NCI-H2227 treated with DMSO at 0.1 percent for 48 hours (cell line): ENCODE measurements at places on chromosomes 2 and 18.

DNA sequence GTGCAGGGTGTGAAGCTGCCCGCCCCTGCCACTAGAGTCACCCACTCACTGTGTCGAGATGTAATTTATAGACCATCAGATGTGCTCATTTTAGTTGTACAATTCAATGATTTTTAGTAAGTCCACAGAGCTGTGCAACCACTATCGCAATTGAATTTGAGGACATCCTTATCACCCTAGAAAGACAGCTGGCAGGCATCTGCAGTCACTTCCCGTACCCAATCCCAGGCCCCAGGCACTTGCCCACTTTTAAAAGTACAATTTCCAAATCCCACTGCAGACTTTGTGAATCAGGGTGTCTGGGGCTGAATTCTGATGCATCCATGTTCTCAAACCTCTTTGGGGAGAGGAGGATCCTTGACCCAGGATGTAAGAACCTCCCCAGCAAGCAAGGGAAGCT is 521.3 kb upstream of the SALL3 start:
- DNase-seq: no peak

GRCh38 chr2:12549641-12550040 is 167.1 kb upstream of the TRIB2 start:
- DNase-seq: no peak

GRCh38 chr2:69966496-69966895 is 5.1 kb upstream of the ASPRV1 start:
- DNase-seq: no peak

DNA sequence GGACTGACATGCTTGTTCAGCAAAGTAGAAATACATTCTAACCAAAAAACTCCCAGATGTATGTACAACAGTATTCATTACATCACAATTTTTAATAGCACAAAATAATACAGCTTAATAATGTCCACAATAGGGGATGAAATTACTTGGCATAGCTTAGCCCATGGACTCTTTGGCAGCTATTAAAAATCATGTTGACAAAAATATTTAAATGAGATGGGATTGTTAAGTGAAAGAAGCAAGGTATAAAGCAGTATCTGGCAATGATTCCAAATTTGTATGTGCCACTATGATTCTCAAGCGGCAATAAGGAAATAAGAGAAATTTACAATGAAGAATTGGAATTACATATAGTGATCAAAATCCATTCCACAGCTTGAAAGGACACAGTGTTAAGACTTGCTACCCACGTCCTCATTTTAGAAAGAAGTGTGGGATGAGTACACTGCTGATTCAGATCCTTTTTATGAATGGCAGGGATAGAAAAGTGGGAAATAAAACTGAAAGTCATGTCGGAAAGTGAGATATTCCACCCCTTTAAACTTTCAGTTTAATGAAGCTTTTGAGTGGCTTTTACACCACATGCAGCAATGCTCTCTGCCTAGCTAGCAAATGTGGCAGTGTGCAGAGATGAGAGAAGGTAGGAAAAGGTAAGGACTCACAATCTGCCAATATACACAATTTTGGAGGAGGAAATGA is 2.4 kb downstream of the GAREM1 start:
- no peak for DNase-seq

DNA sequence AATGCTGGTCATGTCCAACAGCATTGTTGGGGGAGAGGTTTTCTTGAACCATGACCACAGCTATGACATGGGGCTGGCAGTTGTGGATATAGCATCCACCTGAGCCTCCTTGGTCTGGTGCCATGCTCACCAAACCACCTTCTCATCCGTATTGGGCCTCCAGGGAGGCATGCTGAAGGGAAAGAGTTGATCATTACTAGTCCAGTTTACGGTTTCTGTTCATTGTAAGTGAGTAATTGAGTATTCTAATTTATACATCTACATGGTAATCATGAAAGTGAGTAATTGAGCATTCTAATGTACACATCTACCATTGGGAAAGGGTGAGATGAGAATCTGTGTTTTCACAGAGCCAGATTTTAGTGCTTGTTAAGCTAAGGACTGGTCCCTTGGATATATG is 6.8 kb downstream of the TMEM87B start:
- no peak for DNase-seq

DNA sequence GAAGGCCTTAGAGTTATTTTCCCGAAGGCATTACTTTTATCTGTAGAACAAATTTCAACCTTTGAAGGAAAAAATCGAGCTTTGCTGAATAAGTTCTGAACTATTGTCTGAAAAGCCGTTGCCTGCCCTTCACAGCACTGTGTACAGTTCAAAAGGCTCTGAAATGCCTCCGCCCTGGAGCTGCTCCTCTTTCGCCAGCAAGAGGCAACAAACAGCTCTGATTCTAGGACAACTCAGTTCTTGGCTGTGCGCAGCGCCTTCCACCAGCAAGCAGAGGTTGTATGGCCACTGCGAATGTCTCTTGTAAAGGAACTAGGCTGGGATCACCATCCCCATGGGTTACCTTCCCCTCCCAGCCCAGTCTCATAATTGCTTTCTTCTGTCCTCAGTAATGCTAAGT is 308.5 kb downstream of the GBX2 start:
- peak; percentile 62 for DNase-seq

DNA sequence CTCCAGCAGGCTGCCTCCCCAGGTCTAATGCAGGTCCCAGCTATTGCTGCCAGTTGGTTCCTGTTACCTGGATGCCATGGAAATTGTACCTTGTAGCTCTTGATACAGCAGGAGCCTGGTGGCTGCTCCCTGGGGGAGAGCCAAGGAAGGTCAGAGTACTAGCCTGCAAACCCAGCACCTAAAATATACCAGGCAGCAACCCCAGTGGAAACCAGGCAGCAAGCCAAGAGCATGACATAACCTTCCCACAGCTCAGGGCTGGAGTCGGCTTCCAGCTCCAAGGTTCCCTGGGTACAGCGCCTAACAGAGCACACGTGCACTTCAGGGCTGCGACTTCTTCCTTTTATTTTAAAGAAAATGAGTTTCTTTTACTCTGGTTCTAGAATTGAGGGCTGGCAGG is 30.3 kb downstream of the TNP1 start:
- DNase-seq: no peak

DNA sequence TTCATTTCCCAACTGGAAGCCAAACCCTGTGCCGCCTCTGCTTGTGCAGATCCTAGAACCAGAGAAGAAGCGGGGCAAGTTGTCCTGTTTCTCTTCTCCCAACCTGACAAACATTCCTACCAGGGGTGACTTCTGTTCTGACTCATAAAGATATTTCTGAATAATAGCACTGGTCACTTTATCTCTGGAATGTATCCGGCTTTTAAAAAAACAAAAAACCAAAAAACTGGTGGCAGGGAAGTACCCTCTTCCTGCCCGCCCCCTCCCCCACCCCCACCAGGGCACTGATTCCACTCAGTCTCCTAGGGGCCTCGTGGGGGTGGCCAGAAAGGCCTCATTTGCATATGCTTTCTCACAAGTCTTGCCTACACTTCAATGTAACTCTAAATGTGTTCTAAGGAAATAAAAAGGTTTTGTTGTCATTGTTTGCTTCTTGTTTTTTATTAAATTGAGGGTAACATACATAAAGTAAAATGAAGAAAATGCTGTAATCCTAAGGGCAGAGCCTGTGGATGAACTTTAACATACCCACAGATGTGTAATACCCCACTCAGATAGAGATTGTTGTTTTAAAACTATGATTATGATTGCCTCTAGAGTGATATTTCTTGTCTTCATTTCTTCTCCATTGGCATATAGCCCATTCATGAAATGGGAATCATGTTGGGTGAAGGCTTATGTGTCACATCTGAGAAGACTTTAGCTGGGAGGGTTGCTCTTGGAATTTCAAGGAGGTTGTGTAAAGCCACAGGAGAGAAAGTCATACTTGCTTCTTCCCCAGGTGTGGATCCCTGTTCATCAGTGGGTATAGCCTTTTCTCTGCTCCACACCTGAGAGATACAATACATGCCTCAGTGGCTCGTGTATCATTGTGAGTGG is 5.3 kb upstream of the FOSL2 start:
- no peak for DNase-seq

- no peak for DNase-seq
These were observed 17.3 kb upstream of the IMPA2 start for GRCh38 chr18:11963991-11964484.

GRCh38 chr2:121705390-121705789 is 31.3 kb downstream of the NIFK start:
- DNase-seq: no peak

- no peak for DNase-seq
These were observed 3.4 kb upstream of the RTP5 start for GRCh38 chr2:241865957-241866789.

DNA sequence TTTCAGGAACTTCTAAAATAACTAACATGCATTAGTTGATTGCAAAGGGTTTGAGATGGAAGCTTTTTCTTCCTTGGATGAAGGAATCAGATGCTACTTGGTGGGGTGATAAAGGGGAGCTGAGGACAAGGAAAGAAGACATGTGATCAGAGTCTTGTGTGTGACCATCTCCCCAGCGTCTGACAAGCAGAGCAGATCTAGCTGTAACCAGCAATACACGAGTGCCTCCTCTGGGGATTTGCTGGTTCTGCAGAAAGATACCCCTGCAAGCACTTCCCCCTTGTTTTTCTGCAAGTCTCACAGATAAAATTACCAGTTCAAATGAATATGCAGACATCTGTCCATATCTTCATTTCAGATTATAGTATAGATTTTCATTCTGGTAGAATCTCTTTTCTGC is 2.7 kb downstream of the CDH7 start:
- peak; percentile 77 for DNase-seq

DNA sequence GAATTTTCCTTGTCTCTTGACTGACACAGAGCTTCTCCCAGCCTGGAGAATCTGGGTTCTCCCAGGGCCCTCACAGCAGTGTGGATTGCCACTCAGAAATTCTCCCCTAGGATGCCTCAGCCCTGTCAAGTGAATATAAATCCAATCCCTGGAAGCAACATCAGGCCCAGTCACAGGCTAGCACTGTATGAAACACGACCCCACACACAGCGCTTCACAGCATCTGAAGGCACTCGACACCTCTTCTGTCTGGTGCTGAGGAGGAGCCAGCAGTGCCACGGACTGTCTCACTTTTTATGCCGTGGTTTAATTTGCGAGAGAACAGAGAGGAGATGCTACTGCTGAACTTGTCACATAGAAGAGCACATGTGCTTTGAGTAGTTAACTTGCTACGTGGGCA is 164.5 kb downstream of the NAPG start:
- DNase-seq: no peak

DNA sequence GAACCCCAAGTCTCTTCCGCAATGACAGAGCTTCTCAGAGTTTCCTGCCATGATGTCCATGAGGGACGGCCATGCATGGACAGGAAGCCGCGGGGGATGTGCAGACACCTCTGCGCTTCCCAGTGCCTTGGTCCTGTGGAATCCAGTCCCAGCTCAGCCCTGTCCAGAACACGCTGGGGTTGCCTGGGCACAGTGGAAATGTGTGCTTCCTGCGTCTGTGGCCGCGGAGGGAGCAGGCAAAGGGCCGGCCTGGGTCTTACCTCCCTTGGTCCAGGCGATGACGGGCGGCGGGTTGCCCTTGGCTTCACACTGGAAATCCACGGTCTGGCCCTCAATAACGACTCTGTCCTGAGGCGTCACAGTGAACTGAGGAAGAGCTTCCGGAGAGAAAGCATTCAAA is 79.6 kb downstream of the PXDN start:
- no peak for DNase-seq

DNA sequence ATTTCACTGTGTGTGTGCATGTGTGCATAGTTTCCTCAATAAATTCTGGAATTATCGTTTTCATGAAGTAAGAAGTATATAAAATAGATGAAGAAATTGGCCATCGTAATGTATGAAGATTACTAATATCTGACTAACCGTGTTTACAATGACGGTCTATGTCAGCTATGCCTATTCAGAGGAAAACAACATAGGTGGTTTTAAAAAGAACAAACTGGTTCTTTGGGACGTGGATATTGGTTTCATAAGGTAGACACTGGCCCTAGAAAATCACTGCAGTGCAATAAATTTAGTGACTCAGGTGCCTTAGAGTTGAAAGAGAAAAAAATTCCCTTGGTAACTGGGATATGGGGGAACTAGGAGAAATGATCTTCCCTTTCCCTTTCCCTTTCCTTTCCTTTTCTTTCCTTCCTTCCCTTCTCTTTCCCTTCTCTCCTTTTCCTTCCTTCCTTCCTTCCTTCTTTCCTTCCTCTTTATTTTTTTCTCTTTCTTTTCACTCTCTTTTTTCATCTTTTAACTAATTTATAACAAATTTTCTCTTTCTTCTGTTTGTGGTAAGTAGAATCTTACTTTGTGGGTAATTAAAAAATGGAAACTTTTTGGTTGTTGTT is 36.4 kb downstream of the MAP2 start:
- DNase-seq: no peak

- no peak for DNase-seq
These were observed 27.9 kb downstream of the GPD2 start for GRCh38 chr2:156464106-156464505.

DNA sequence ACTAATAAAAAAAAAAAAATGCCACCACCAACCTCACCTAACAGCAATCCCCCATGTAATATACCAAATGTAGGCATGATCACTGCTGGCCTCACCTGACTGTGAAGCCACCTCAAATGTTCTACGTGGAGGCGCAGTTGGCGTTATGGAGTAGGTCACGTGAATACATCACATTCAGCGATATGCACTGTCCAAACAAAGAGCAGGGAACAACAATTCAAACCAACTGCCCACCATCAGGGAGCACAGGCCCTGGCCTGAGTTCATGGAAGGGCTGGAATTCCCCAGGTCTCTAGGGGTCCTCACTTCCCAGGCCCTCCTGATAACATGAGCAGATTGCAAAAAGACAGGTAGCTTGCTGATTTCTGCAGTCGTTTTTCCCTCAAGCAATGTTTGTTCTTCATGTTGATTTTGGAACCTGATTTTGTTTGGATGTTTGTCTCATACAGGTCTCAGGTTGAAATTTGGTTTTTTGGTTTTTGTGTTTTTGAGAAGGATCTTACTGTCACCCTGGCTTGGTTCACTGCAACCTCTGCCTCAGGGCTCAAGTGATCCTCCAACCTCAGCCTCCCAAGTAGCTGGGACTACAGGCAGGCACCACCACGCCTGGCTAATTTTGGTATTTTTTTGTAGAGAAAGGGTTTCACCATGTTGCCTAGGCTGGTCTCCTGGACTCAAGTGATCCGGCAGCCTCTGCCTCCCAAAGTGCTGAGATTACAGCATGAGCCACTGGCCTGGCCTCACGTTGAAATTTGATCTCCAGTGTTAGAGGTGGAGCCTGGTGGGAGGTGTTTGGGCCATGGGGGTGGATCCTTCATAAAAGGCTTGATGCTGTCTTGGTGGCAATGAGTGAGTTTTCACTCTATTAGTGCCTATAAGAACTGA is 15.5 kb downstream of the TBC1D8 start:
- no peak for DNase-seq
